Activated CD4-positive, CD25-positive, alpha-beta regulatory T cell (primary cell): ENCODE measurements at places on chromosomes 6 and 20.

- no peak for DNase-seq
Measured at GRCh38 chr6:119739769-119740168, 390.2 kb upstream of the MAN1A1 start.

DNA sequence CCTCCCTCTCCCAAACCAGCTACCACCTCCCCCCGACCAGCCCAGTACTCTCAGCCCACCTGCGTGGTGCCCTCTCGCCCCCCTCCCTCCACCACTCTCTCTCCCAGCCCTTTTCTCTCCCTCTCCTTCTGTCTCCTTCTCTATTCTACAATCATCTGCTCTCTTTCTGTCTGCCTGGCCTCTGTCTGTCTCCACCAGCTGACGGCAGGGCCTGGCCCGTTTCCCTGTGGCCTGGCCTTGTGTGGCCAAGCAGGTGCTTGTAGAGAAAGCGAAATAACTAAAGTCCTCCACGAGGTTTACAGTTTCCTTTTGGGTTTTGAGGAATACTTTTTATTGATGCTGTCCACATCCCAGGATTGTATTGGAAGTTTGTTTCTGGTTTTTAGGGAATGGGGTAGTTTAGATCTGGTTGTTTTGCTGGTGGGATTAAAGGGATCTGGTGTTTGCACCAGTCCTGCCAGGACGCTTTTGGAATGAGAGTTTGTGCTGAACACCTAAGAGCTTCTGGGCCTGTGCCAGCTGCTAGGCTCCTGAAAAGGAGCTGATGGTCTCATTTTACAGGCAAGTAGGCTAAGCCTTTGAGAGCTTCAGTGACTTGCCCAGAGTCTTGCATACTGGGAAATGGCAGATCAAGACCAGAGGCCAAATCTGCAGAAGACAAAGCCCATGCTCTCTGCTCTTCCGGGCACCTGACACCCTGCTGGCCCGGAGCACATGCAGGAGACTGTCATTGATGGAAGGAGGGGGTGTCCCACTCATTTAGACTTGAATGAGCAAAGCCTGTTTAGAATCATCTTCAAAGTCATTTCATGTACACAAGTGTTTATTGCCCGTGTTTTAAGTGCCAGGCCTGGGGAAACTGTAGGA is 161.7 kb downstream of the SYCP2 start:
- no peak for DNase-seq

DNA sequence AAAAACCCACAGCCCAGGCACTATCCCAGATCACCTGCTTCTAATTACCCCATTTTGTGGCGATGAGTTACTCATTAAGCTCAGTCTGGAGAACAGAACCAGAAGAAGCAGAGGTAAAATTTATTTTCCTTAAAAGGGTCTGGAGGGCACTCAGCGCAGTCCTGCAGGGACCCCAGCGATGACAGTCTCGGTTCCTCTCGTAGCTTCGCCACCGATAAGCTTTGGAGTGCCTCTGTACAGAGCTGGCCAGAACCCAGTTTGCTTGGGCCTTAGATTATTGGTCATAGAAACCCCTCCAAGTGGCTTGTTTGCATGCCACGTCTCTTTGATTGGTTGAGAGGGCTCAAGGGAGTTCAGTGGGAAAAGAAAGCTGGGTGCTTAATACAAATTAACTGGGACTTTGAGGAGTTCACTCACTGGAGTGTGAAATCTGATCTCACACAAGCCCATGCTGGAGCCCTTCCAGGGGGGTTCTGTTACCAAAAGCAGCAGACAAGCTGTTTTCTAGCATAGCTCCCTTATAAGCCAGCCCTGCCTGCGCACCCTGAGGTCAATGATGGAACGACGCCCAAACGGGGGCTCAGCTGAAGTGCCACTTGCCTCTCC is 158.5 kb upstream of the ARID1B start:
- no peak for DNase-seq

DNA sequence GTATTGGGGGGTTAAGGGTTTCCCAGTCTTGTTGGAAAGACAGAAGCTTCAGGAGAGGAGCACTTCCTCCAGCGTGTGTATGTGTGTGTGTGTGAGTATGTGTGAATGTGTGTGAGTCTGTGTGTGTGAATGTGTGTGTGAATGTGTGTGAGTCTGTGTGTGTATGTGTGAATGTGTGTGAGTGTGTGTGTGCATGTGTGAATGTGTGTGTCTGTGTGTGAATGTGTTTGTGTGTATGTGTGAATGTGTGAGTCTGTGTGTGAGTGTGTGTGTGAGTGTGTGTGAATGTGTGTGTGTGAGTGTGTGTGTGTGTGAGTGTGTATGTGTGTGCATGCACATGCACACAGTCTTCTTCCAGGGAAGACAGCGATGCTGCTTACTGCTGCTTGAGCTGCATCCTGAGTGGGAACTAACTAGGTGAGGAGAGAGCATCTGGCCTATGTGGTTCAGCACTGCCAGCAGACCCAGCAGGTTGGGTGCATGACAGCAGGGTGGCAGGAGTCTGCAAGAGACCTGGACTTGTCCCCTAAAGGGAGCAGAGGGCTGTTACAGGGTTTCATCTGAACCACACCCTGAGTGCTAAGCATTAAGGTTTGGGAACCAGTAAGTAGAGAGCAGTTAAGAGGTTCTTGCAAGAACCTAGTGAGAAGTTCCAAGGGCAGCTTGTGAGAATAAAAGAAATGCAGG is 22.7 kb upstream of the CCND3 start:
- no peak for DNase-seq

DNA sequence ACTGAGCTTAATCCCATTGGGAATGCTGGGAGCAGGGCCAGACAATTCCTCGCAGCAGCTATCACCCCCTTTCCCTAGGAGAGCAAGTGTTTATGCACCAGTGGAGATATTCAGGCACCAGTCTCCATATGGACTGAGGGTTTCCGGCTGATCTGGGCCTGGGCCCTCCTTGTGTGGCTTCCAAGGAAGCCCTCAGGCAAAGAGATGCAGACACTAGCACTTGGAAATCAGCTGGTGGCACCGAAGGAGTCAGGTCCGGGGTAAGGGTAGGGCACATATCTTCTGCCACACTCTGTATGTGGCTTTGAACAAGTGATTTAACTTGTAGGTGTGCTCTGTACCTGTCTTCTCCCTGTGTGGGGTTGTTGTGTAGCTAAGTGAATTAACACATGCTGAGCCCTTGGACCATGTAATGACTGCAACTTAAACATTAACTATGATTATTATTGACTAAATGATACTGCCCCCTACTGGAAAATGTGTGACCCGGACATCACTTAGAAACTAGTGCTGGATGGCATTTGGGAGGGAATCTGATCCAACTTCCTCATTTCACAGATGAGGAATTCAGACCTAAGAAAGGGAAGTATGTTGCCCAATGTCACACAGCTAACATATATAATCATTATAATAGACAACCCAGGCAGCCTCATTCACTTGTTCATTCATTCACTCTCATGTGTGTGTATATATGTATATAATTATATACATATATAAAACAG is 19.3 kb upstream of the WFDC2 start:
- no peak for DNase-seq

GRCh38 chr20:35248641-35249475 is 22.4 kb downstream of the MMP24 start:
- DNase-seq: no peak

DNA sequence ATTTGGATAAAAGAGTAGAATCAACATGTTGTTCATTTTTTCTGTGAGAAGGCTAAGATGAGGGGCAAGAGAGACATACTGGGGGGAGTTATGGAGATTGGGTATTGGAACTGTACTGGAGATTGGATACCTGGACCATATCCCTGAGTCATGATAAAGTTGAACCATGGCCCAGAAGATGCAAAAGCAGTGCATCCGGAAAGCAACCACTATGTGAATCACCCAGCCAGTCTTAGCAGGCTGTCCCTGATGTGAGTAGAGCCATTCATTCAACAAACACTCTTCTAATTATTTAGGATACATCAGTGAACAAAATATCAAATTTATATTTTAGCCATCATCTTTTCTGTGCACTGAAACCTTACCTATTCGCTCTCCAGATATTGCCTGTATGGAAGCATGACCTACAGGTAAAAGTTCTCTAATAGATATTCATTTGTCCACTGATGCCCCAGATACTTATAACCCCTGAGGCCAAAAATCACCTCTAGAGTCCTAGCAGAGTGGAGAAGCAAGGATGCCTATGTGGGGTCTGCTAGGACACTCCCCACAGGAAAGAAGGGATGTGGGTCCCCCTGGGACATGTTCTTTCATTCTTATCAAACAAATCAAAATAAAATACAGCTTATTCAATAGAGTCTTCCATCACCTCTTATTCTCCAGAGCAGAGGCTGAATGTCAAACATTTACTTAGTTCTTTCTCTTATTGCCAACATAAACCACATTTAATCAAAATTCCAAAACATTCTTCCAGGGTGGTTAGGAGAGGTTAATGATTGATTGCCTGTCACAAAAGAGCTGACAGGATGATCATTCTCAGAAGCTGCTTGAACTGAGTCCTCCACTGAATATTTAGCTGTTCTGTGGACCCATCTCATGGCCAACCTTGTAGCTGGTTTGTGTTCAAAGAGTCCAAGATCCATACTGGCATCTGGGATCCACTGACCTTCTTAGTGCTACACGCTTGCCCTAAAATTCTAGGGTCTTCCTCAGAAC is 37.0 kb upstream of the PKHD1 start:
- DNase-seq: no peak

DNA sequence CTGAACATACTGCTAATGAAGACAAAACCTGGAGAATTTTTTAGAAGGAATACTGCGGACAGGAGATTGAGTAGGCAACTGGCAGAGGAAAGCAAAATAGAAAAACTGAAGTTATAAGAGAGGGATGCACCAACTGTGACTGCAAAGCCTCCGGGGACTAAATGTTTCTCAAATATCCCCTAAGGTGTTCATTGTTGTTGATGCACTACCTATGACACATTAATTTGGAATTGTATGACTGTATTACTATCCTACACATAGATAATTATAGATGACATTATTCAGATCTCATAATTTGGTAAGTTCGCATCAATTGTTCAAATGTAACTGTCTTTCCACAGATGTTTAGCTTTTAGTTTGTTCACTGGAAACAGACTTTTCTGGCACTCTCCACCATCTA is 341.1 kb downstream of the MMUT start:
- DNase-seq: no peak

DNA sequence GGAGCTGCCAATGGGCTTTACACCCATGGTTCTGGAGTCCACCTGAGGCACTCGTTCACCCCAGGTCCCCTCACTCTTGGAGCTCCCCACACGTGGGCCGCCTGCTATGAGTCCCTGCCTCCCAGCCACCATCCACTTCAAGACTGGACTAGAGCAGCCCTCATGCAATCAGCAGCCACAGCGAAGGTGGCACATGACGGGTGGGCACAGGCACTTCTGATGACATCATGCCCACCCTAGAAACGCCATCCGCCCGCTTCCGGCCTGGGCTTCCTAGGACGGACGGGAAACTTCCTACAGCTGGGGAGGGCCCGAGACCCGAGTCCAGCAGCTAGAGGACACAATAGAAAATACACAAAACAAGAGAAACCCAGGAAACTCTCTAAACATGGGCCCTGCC is 85.5 kb downstream of the PDE10A start:
- DNase-seq: no peak

- DNase-seq: no peak
Measured at GRCh38 chr20:51345601-51346101, 196.9 kb downstream of the NFATC2 start.

GRCh38 chr6:41487860-41488432 is 58.2 kb upstream of the FOXP4 start:
- no peak for DNase-seq

DNA sequence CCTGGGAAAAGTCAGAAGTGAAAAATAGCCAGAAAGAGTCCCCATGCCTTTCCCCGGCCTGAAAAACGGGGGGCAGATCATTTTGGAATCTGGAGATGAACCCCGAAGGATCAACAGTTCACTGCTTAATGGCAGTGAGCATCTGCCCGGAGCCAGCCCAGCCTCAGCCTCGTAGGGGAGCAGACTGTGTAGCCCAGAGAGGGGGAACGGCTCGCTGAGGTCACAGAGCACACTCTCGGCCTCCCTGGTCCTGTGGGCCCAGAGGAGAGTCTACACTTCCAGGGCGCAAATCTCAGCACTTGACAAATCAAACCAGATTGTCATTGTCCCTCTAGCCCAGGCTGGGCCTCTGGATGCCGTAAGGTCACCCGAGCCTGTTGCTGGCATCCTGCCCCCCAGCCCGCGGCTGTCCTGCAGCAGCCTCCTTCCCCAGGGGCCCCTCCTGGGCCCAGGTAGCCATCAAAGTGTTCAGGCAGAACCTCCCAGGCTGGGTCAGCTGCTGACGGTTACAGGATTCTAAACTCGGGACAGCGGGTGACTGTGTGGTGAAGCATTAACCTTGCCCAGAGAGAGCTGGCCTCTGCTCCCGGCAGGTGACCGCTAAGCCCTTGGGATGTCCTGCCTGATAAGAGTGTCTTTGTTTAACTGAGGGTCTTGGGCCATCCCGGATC is 56.1 kb downstream of the GNAS-AS1 start:
- DNase-seq: no peak

GRCh38 chr6:53811082-53811481 is 16.3 kb downstream of the LRRC1 start:
- no peak for DNase-seq

DNA sequence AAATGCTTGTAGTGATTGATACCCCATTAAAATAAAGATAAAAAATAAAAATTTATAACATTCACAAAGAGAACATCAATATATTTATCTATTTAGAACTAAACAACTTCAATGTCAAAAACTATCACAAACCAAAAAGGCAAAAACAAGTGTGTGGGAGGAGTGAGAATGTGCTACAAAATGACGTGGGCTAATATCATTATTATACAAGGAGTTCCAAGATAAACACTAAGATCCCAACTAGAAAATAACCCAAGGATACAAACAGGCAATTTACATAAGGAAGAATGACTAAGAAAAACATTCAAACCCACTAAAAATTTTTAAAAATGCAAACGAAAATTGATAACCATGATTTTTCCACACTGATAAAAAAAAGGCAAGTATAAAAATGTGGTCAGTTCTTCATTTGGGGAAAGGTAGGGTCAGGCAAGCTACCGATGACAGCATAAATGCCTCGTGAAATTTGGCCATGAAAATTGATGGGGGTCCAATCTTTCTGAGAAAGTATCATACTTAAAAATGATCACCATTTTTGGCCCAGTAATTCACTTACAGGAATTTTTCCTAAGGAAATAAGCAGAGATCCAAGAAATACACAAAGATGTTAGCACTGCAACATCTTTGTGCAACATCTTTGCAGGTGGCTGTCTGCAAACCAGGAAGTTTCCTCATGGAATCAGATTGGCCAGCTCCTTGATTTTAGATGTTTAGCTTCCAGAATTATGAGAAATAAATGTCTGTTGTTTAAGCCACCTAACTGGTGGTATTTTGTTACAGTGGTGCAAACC is 140.2 kb downstream of the TMEM200A start:
- no peak for DNase-seq

DNA sequence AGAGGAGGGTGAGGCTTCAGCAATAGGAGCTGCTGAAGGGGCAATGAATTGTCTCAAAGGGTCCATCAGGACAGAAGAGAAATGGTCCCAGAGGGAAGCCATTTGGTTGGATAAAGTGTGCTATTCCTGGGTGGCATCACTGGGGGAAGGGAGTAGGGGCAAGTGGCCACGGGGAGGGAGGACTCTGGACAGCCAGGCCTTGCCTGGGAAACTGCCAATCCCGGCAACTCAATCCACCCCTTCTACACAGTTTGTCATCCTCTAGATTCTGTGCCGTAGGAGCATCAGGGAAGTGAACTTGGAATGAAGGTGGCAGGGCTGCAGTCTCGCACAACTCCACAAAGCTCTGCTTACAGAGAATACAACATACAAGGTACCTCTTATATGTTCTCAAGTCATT is 59.5 kb upstream of the RIPOR2 start:
- no peak for DNase-seq
